ENCODE measurements at places on chromosomes 16 and 17. TPM values are rescaled to one million over a fixed set of nuclear protein-coding genes. Genes with fewer than 3 reads are reported as not detected.

GRCh38 chr17:27939474-27940465, 46.6 kb upstream of the LYRM9 start:
- no peak overlapping the region for H3K4me3 ChIP-seq
- H3K4me1 ChIP-seq, result peaks cover 2% of the 10 kb centered on the region
- peaks cover 8% of the 10 kb centered on the region for H3K27me3 ChIP-seq
- H3K27ac ChIP-seq, result no peak overlapping the region
- no peaks in the 10 kb centered on the region for H3K36me3 ChIP-seq

DNA sequence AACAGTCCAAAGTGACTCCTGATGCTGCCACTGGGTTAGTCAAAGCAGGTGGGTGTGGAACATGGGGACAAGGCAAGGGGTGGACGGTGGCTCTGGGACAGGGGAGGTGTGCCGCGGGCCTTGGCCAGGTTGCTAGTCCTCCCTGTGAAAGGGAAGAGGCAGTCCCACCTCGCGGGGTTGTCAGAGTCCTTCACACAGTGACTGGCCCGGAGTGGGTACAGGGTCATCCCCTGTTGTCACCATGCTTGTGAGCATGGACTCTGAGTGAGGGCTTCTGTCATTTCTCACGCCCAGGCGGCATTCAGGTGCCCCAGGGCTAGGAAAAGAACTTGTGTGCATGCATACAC, 3.1 kb upstream of the ZNF469 start:
- H3K27me3 ChIP-seq, result peaks cover 15% of the 10 kb centered on the region
- H3K4me1 ChIP-seq, result no peaks in the 10 kb centered on the region
- no peak overlapping the region for H3K4me3 ChIP-seq
- H3K36me3 ChIP-seq, result no peaks in the 10 kb centered on the region
- H3K27ac ChIP-seq, result no peak overlapping the region

DNA sequence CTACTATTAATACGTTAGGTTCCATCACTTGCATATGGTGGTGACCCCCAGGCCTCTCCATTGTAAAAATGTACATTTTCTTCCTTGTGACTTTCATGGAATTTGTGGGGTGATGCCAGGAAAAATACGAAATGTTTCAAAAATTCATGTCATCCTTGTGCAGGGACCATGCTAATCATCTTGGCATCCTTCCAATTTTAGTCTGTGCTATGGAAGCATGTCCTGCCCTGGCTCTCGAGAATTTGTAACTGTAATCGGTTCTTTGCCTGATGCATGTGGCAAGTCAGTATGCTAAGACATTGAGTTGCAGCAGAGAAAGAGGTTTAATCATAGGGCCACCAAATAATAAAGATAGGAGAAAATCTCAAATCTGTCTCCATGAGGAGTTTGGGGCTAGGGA, 14.3 kb upstream of the GINS3 start:
- no peaks in the 10 kb centered on the region for H3K4me1 ChIP-seq
- H3K27me3 ChIP-seq, result peaks cover 47% of the 10 kb centered on the region
- no peak for DNase-seq
- H3K36me3 ChIP-seq, result no peaks in the 10 kb centered on the region
- H3K4me3 ChIP-seq, result no peak overlapping the region
- no peak overlapping the region for H3K27ac ChIP-seq

GRCh38 chr17:16449121-16449570, 33.8 kb downstream of the TRPV2 start:
- H3K27me3 ChIP-seq, result no peaks in the 10 kb centered on the region
- H3K4me1 ChIP-seq, result peaks cover 26% of the 10 kb centered on the region
- no peak overlapping the region for H3K27ac ChIP-seq
- peaks cover 24% of the 10 kb centered on the region for H3K36me3 ChIP-seq

GRCh38 chr17:35969558-35970380, 11.5 kb downstream of the CCL16 start:
- H3K4me3 ChIP-seq, result no peak overlapping the region
- H3K27me3 ChIP-seq, result no peaks in the 10 kb centered on the region
- peak; percentile 89 for DNase-seq

DNA sequence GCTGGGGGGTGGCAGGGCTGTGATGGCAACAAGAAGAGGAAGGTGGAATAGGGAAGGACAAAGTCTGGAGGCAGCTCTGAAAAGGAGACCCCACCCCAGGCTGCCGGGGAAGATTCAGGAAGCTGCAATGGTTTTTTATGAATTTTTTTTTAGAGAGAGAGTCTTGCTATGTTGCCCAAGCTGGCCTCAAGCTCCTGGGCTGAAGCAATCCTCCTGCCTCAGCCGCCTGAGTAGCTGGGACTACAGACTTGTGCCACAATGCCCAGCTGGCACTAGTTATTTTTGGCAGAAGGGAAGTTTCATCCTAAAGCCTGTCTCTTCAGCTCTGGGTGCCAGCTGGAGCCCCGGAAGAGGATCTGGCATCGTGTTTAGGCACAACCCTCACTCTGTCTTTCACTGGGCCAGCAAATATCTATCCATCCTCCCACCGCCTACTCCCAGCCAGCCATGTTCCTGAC, 1.3 kb upstream of the CES3 start:
- no peak overlapping the region for H3K4me3 ChIP-seq
- no peaks in the 10 kb centered on the region for H3K36me3 ChIP-seq
- H3K27me3 ChIP-seq, result no peaks in the 10 kb centered on the region
- peaks cover 29% of the 10 kb centered on the region for H3K4me1 ChIP-seq
- no peak overlapping the region for H3K27ac ChIP-seq

- H3K36me3 ChIP-seq, result peaks cover 8% of the 10 kb centered on the region
- no peak overlapping the region for H3K27ac ChIP-seq
- H3K4me3 ChIP-seq, result no peak overlapping the region
- H3K4me1 ChIP-seq, result no peaks in the 10 kb centered on the region
Observed at GRCh38 chr17:32720671-32721070, 156.3 kb downstream of the MYO1D start.

- DNase-seq, result no peak
- H3K36me3 ChIP-seq, result peaks cover 29% of the 10 kb centered on the region
- no peaks in the 10 kb centered on the region for H3K4me1 ChIP-seq
Observed at GRCh38 chr17:35299135-35299534, 56.3 kb downstream of the SLFN5 start.

- DNase-seq, result no peak
- H3K36me3 ChIP-seq, result peaks cover 3% of the 10 kb centered on the region
- peaks cover 25% of the 10 kb centered on the region for H3K27me3 ChIP-seq
- peaks cover 10% of the 10 kb centered on the region for H3K4me1 ChIP-seq
- H3K4me3 ChIP-seq, result no peak overlapping the region
Observed at GRCh38 chr17:81009136-81009535, 17.5 kb downstream of the CHMP6 start.

DNA sequence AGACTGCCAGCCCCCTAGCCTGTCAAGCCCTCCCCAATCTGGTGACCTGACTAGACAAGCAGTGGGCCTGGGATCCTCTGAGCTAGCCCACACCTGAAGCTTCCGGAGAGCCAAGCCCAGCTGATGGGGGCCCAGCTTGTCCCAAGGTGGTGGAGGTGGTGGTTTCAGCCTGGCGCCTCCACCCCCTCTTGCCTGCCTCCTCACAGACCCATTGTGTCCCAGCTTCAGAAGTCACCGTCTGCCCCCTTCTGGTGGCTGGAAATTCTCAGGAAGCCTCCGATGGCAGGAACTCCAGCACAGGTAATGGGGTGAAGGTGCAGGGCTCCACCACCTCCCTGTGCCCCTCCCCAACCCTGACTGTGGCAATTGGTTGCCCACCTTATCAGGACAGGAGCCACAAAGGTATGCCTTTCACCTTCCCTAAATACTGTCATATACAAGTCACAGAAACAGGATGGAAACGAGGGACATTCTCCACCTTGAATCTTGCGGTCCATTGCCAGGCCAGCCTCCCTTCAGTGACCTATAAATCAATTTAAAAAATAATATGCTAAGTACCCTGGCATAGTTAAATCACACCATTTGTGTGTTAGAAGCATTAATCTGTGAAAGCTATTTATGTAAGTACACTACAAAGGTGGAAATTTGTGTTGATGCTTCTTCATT, 66.0 kb upstream of the ZNF423 start:
- no peaks in the 10 kb centered on the region for H3K36me3 ChIP-seq
- DNase-seq, result peak; percentile 59
- no peaks in the 10 kb centered on the region for H3K4me1 ChIP-seq
- no peak overlapping the region for H3K4me3 ChIP-seq
- no peak overlapping the region for H3K27ac ChIP-seq

- H3K27me3 ChIP-seq, result peaks cover 58% of the 10 kb centered on the region
- no peak for DNase-seq
- H3K36me3 ChIP-seq, result no peaks in the 10 kb centered on the region
- peaks cover 4% of the 10 kb centered on the region for H3K4me1 ChIP-seq
- no peak overlapping the region for H3K27ac ChIP-seq
- no peak overlapping the region for H3K4me3 ChIP-seq
Observed at GRCh38 chr17:15966183-15966878, 21.4 kb downstream of the ADORA2B start.

DNA sequence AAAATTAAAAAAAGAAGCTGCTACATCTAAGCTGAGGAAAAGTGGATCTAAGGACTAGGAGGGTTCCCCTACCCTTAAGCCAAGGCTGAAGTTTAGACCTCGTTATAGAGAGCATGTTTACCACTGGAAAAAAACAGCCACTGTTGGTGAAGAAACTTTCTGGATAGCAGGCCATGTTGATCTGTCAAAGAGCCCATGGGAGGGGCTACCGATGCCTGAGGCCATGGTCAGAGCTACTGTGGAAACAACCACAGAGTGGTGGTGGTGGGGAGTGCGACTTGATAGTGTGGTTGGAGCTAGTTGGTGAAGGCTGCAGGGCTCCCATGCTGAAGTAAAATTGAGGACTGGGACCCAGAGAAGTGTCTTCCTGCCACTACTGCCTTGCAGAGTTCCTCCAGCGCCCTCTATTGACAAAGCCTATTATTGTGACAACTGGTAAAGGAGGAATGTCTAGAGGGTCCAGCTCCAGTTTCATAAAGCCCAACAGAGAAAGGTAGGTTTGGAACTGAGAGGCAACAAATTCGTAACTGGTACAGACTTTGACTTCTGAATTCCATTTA, 12.7 kb upstream of the FAM20A start:
- H3K27me3 ChIP-seq, result peaks cover 39% of the 10 kb centered on the region
- no peak overlapping the region for H3K4me3 ChIP-seq
- H3K27ac ChIP-seq, result no peak overlapping the region

GRCh38 chr16:48608452-48608851, 1.5 kb downstream of the N4BP1 start:
- no peak overlapping the region for H3K27ac ChIP-seq
- DNase-seq, result peak; percentile 68
- no peaks in the 10 kb centered on the region for H3K27me3 ChIP-seq
- H3K36me3 ChIP-seq, result peaks cover 17% of the 10 kb centered on the region
- H3K4me1 ChIP-seq, result peaks cover 46% of the 10 kb centered on the region

DNA sequence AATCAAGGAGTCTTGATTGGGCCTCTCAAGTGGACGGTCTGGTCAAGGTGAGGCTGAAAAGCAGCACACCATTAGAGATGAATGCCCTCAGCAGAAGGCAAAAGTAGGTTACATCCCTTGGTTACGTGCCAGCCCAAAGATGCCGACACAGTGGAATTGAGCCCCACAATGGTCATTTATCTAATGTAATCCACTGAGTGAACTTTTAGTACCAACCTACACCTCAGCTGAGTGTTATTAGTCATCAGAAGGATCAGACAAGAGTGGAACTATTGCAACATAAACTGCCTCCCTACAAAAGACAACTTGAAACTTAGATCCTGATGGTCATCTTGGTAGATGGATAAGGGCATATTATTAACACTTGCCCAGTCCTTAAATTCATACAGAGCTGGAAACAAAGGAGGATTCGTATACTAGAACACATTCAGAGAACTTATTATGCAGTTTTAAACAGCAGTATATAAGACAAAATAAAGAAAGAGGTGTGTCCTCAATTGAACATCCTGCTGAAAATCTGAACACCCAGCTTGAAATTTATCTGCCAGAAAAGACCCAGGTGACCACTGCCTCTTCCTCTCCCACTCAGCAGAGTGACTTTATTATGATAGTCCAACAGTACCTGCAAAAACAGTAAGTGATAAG, 2.8 kb downstream of the DCUN1D3 start:
- H3K27ac ChIP-seq, result peak overlapping the region; percentile 37
- no peak for DNase-seq
- H3K36me3 ChIP-seq, result peaks cover 55% of the 10 kb centered on the region
- H3K27me3 ChIP-seq, result no peaks in the 10 kb centered on the region
- H3K4me3 ChIP-seq, result peak overlapping the region; percentile 97

The C17orf50 gene
- not detected for total RNA-seq

The TLCD2 gene
- total RNA-seq, result 0.20 TPM

The UNC13D gene
- 212 TPM for total RNA-seq

The SPATA32 gene
- 0.49 TPM for total RNA-seq

The TEX14 gene
- total RNA-seq, result 0.35 TPM

The ZG16 gene
- not detected for total RNA-seq

The SALL1 gene
- total RNA-seq, result not detected

The KRTAP3-2 gene
- total RNA-seq, result not detected

The GTF3C1 gene
- 56.1 TPM for total RNA-seq

The PPP1R27 gene
- total RNA-seq, result not detected

Measured in activated CD8-positive, alpha-beta memory T cell treated with anti-CD3 and anti-CD28 coated beads, Interleukin-2, amount 10 ng/mL, durations not matched to agents 7 days and 5 days (primary cell).